ENCODE measurements at places on chromosomes 12 and 14.

DNA sequence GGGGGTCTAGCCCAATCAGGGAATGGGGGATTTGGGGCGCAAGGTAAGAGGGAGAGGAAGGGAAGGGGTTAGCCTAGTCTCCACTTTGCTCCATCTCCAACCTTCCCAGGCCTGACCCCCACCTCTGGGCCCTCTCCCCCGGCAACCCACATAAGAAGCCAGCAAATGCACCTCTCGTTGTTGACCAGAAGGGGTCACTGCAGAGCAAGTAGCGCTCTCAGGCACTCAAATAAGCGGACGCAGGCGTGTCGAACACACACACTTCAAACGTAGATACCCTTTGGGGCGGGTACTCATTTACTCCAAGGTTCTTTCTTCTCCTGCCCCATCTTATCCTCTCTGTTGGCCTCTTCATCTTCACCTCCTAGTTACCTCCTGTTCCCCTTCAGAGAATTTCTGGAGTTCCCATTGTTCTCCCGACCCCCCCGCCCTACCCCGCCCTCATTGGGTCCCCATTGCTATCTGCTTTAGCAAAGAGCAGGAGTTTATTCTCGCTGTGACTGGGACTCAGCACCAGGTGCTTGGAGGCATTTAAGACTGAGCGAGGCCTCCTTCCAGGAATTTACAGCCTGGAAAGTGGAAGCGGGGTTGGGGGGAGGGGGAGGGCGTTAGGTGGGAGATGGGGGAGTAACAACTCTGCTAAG, 1.5 kb upstream of the SRRM4 start:
- DNase-seq = peak; percentile 76

GRCh38 chr14:94307410-94307992, 14.4 kb upstream of the SERPINA10 start:
- DNase-seq = peak; percentile 26

DNA sequence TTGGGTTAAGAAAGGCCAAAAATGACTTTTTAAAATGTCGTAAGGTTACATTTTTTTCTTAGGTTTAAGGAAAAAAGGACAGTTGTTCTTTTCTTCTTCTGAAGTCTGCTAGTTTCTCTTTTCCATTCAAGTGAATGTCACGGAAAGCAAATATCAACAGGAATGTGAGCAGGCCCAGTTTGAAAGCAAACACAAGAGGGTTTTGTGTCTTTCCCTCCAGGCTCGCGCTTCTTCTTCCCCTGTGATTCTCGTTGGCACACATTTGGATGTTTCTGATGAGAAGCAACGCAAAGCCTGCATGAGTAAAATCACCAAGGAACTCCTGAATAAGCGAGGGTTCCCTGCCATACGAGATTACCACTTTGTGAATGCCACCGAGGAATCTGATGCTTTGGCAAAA, 85.4 kb downstream of the LRRK2 start:
- DNase-seq = no peak

DNA sequence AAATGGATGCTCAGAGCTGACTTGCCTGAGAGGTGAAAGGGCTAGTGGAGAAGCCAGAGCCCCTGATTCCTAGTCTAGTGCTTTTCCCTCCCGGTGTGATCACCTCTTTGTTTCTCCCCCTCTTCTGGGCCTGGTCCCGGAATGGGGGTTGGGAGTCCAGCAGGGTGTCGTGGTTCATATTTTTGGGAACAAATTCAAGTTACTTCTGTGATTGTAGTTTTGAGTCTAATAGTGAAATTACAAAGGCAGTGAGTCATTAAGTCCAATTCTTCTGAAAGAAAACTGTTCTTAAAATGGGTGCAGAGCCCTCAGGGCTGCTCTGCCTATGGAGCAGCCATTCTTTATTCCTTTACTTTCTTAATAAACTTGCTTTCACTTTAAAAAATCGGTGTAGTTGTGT, 7.6 kb downstream of the SUSD6 start:
- peak; percentile 2 for DNase-seq

GRCh38 chr14:49858383-49858782, 5.8 kb upstream of the NEMF start:
- peak; percentile 34 for DNase-seq

GRCh38 chr12:51393676-51394545, 2.7 kb upstream of the GALNT6 start:
- peak; percentile 60 for DNase-seq

- DNase-seq = peak; percentile 45
Observed at GRCh38 chr14:59301354-59301753, 112.9 kb downstream of the DAAM1 start.

DNA sequence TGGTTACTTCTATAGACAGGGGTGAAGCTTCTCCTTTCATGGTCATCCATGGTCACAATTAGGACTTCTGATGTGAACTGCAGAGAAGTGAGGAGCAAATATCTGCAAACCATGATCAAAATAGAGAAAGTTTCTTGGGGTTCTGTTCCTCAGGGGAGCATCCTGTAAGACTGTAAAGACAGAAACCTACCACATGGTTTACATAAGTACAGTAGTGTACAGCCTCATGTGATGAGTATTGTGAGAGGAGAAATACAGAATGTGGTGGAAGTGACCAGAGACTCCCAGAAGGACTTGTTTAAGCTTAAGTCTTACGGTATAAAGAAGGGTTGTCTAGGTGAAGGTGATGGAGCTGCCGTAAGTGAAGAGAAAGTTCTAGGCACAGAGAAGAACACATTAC, 484.7 kb downstream of the LRIG3 start:
- DNase-seq = no peak

DNA sequence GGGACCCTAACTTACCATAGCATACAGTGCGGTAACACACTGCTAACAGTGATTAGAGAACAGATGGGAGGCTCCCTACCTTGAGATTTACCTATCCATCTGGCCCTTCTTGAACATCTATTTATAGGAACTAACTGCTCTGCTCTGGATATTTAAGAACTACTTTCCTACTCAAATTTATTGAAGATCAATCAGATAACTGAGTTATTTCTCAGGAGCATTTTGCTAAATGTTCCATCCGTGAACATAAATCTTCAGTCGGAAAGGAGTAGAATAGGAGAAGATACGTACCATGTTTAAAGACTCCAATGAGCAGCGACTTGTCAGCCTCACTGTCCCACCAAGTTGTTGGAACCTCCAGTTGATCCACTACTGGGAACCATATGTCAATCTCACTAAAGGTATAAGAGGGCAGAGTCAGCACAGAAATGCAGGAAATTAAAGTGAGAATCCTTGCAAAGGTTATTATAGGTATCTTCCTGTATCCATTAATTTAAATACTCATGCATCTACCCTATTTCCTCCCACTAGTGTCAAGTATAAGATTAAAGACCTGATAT, 15.6 kb upstream of the SUPT16H start:
- DNase-seq = no peak

GRCh38 chr12:2687058-2687457, 107.7 kb upstream of the FKBP4 start:
- DNase-seq = no peak

DNA sequence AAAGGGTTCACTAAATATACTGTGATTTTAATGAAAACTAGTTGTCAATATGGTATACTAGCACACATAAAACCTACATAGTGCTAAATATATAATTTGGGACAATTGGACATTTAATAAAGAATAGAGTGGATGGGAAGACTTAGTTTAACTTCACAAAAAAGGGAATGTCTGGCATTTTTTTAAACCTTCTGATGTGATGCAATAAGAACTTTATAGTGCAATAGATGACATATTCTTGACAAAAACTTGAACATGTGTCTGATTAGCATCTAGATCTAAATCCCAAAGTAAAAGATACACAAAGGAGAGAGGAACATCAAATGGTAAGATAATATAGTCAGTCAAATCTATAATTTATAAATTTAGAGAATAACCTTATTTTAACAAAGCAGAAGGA, 488.3 kb upstream of the SYT1 start:
- no peak for DNase-seq

GRCh38 chr14:32336702-32337101, 7.6 kb downstream of the AKAP6 start:
- peak; percentile 51 for DNase-seq

GRCh38 chr14:86626530-86626929, 1096.6 kb downstream of the FLRT2 start:
- DNase-seq = no peak

- DNase-seq = no peak
Observed at GRCh38 chr14:62189698-62190097, 427.5 kb downstream of the SNAPC1 start.

DNA sequence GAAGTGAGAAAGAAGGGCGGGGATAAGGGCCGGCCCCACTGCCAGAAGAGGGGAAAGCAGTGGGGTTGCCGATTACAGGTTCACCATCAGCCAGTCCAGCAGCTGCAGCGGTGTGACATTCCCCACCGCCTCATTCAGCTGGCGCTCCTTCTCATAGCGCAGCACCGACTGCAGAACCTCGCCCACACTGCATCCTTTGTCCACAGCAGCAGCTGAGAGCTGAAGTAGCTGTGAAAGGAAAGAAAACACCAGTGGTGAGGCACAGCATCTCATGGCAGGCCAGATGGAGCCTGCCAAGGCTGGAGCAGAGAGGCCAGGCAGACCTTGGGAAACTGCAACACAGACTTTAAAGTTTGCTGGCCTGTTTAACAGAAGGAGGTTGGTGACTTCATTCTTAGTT, 33.2 kb downstream of the AKAP3 start:
- no peak for DNase-seq

DNA sequence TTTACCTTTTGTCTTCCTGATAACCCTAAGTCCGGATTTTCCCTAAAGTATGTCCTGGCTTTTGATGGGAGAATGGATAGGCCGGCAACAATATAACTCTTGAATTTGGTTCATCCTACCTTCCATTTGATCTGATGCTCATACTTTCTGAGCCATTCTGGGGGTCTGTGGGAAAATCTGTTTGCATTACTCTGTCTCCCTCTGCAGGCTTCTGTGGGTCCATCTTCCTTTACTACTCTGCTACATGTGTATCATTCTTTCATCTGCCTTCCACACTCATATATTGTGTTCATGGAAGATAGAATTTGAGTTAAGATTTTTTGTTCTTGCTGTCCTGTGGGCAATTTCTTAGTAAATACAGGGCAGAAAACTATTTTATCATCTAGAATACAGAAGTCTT, 101.5 kb downstream of the NAV3 start:
- no peak for DNase-seq

DNA sequence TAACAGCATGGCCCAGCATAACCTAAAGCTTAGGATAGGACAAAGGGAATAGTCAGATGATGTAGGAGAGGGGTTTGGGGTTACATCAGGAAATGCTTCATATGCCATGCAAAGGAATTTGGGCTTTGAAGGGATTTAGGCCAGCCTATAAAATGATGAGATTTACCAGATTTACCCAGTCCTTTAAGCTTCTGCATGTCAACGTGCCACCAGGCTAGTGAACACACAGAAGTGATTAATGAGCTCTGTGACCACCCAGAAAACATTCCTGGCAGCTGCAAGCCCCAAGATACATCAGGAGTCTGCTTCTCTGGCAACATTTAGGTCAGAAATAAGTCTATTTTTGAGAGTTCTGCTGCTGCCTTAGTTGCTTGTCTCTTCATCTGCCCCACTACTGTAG, 118.3 kb downstream of the LRIG3 start:
- no peak for DNase-seq

DNA sequence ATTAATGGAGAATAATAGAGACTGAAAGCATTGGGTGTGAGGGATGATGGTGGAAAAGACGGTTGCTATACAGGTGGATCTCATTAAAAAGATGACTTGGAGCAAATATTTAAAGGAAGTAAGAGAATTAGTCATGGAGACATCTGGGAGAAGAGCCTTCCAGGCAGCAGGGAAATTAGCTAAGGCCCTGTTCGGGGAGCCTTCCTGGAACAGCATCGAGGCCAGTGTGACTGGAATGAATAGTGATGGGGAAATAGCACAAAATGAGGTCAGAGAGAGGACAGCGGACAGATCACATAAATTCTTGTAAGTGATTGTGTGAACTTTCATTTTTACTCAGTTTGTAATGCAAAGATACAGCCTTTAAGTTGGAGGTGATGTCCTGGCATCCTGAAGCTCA, 842.3 kb downstream of the SLC6A15 start:
- DNase-seq = no peak

DNA sequence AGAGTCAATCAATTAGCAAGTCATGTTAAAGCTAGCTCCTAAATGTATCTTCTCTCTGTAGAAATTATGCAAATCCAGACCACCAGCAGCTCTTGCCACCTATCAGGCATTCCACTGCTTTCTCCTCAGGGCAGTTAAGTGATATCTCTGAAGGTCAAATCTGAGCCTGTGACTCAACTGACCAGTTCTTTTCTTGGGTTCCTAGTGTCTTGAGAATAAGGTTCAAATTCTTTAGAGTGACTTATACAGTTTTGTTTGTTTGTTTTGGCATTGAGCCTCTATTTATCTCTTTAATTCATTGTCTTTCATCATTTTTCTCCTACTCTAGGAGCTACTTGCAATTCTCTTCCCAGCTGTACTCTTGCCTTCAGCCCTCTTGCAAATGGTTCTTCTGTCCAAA, 2.5 kb upstream of the LRIG3 start:
- DNase-seq = no peak
